ENCODE measurements at places on chromosomes 11 and 22. TPM values are rescaled to one million over a fixed set of nuclear protein-coding genes. Genes with fewer than 3 reads are reported as not detected.
A peak's percentile ranks its signal among the peaks of the same experiment; 100 is the strongest.

DNA sequence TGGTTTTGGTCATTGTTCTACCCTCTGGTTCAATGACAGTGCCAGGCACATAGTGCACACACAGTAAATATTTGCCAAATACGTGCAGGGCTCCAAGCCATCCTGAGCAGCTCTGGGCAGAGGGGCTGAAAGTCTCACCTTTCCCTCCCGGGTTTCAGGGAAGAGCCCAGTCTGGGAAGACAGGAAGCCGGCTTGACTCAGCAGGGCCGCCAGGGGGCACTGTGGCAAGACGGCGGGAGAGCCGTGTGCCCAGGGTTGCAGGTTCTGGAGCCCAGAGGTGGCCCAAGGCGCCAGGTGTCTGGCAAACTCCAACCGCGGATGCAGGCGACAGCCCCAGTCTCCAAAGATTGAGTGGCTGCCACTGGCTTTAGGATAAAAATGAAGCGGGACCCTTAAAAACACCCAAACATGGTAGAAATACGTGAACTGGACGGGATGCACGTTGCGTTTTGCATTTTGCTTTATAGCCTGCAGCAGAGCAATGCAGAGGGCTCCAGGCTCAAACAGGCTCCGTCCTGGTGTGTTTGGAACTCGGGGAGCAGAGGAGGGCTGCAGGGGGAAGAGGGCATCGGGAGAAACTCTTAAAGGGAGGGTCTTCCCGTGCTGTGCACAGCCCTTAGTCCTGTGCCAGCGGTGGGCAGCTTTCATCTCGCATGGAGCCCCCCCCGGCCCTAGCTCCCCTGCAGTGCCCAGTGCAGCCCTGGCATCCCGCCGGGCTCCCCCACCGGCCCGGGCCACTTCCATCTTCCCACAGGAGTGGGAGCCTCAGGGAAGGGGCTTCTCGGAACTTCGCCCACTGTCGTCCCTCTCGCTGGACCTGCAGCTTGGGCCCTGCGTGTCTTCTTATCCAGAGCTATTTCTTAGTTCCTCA is 10.7 kb downstream of the KRTAP5-5 start:
- peaks cover 28% of the 10 kb centered on the region for H3K27me3 ChIP-seq
- H3K27ac ChIP-seq, result no peak overlapping the region
- H3K4me3 ChIP-seq, result no peak overlapping the region
- no peak for DNase-seq

DNA sequence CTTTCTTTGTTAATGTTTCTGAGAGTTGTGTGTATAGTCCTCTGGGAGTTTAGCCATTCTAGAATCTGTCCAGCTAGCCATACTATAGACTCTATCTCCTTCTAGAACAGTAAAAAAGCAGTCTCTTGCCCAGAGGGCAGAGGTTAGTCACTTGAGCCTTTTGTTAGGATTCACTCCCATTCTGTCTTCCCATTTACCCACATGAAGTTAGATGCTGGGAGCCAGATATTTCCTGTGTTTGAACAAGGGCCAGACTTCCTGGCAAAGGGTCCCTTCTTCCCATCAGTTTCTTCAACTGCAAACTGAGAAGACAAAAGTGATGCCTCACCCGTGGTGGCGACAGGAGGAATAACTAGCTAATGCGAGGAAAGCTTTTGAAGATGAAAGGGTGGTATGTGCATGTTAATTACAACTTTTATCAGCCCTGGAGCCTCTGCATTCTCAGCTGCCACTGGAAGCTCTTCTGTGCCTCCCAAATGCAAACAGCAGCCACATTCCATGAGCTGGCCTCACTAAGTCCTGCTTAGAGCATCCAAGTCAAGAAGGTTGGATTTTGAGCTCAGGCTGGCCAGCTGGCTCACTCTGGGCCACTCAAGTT is 12.8 kb downstream of the CD44 start:
- no peaks in the 10 kb centered on the region for H3K27me3 ChIP-seq
- H3K36me3 ChIP-seq, result peaks cover 55% of the 10 kb centered on the region
- H3K4me1 ChIP-seq, result peaks cover 68% of the 10 kb centered on the region
- H3K27ac ChIP-seq, result peak overlapping the region; percentile 6
- no peak overlapping the region for H3K4me3 ChIP-seq

GRCh38 chr11:38182126-38182866 is 1584.3 kb upstream of the RAG2 start:
- no peaks in the 10 kb centered on the region for H3K36me3 ChIP-seq
- H3K27ac ChIP-seq, result no peak overlapping the region
- no peak for DNase-seq
- H3K4me3 ChIP-seq, result no peak overlapping the region
- H3K4me1 ChIP-seq, result no peaks in the 10 kb centered on the region
- H3K27me3 ChIP-seq, result no peaks in the 10 kb centered on the region

- DNase-seq, result no peak
- H3K4me3 ChIP-seq, result no peak overlapping the region
- H3K27me3 ChIP-seq, result no peaks in the 10 kb centered on the region
- H3K36me3 ChIP-seq, result no peaks in the 10 kb centered on the region
Observed at GRCh38 chr22:39185601-39186012, 33.1 kb upstream of the CBX7 start.

The KRTAP5-9 gene
- polyA plus RNA-seq, result 0.05 TPM

GRCh38 chr22:29039148-29039547 is 22.5 kb downstream of the C22orf31 start:
- no peaks in the 10 kb centered on the region for H3K36me3 ChIP-seq
- H3K4me1 ChIP-seq, result peaks cover 16% of the 10 kb centered on the region
- H3K27me3 ChIP-seq, result no peaks in the 10 kb centered on the region

The CTSF gene
- 3.3 TPM for polyA plus RNA-seq

The MRGPRX3 gene
- polyA plus RNA-seq, result 3.1 TPM

- no peak overlapping the region for H3K4me3 ChIP-seq
- no peaks in the 10 kb centered on the region for H3K27me3 ChIP-seq
- no peak for DNase-seq
- no peaks in the 10 kb centered on the region for H3K36me3 ChIP-seq
- H3K27ac ChIP-seq, result no peak overlapping the region
Observed at GRCh38 chr22:43296276-43296902, 46.8 kb downstream of the SCUBE1 start.

The UBASH3B gene
- 25.0 TPM for polyA plus RNA-seq
